Body of pancreas (tissue), 4 donors: ENCODE measurements at places on chromosomes 6 and 20.

DNA sequence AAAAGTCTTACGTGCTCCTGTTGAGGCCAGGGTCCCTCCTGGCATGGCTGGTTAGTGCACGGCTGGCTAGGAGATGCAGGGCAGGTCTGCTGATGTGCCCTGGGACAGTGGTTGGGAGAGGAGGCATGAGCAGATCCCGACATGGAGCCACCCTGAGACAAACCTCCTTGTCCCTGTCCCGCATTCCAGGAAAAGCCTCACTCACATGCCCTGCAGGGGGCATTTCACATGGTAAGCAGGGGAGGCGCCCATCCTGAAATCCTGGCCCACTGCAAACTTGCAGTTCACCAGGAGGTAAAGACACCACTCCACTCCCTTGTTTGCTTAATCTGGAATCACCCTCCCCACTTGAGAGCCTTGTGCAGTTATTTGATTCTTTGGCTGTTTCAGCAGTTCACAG, 116.7 kb upstream of the SLC24A3 start:
- DNase-seq = no peak

GRCh38 chr6:66605971-66606370, 898.9 kb upstream of the EYS start:
- no peak for DNase-seq

DNA sequence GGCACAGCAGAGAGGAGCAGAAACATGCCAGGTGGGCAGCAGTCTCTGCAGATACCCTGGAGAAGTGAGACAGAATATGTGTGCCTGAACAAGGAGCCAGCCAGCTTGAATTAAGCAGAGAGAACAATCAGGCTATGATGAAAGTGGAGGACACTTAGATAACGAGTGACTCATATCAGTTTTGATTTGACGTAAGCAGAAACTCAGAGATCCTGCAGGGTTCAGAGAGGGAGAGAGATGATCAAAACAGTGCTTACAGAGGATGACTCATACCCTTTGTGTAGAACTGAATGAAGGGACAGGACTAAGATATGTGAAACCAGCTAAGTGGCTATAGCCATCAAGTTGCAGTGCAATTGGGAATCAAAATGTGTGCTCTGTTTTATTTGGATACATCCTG, 300.7 kb downstream of the TENT5A start:
- DNase-seq = no peak

DNA sequence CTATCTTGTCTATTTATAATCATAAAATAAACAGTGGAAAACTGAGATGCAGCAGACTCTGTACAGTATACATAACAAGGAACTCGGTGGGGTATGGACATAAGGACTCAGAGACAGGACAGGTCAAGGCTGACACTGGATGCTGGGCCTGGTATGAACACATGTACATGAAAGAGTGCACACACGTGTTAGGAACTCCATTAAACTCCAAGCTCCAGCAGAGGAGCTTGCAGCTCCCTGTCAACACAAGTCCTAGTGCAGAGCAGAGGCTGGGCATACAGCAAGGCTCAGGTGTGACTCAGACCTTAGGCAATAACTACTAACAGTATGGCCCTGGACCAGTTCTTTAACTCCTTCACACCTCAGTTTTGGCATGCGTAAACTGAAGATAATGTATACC, 17.1 kb downstream of the NAPB start:
- DNase-seq = no peak

DNA sequence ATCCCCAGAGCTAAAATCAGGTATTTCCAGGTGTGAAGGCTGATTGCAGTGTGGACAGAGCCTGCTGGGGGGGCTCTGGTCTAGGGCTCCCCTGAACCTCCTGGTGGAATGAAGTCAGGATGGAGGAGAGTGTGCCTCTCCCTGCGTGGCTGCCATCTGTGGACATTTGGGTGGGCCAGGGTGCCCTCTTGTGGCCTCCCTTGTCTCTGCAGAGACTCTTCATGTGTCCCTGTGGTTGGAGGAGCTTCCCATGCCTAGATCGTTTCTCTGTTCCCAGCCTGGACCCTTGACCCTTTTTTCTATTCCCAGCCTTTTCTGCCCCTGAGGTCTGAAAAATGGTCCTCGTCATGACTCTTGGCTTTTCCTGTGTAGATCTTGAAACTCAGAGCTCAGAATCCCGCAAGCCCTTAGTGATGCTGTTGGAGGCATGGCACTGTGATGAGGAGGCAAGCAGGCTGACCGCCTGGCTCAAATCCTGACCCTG, 9.9 kb upstream of the PSMF1 start:
- peak; percentile 59 for DNase-seq

- no peak for DNase-seq
Measured at GRCh38 chr6:84526631-84527030, 237.8 kb downstream of the TBX18 start.

GRCh38 chr6:81075974-81076373, 676.5 kb downstream of the TENT5A start:
- no peak for DNase-seq

GRCh38 chr6:90434094-90434493, 137.5 kb upstream of the BACH2 start:
- DNase-seq = no peak

- DNase-seq = no peak
Measured at GRCh38 chr20:11403711-11404110, 514.0 kb upstream of the BTBD3 start.

DNA sequence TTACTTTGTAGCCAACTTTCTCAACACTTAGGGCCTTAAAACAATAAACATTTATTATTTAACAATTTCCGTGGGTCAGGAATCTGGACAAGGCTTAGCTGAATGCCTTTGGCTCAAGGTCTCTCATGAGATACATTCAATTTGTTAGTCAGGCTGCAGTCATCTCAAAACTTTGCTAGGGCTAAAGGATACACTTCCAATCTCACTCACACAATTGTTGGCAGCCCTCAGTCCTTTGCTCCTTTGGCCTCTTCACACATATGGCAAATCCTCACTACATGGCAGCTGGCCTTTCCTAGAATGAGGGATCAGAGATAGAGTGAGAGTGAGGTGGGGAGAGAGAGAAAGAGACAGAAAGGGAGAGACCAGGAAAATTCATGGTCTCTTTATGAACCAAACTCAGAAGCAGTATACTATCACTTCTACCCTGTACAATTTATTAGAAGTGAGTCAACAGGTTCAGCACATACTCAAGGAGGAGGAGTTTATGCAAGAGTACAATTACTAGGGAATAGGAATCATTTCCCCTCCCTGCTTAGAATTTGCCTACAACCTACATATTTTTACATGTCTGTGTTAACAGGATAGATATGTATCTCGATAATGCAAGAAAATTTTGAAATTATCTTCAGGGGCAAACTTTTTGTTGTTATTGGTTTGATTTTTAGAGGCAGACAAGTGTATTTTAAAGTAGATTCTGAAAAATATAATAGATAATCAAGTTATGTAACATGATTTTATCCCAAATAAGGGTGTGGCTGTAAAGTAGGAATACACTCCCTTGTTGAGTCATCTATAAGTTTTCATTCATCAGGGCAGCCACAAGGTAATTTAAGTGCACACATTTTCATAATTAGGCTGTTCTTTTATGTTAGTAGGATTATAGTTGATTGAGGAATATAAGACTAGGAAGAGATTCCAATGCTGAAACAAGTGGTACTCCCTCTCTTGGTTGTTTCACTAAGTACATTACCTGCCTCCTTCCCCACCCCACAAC, 85.9 kb upstream of the HMGCLL1 start:
- DNase-seq = no peak

DNA sequence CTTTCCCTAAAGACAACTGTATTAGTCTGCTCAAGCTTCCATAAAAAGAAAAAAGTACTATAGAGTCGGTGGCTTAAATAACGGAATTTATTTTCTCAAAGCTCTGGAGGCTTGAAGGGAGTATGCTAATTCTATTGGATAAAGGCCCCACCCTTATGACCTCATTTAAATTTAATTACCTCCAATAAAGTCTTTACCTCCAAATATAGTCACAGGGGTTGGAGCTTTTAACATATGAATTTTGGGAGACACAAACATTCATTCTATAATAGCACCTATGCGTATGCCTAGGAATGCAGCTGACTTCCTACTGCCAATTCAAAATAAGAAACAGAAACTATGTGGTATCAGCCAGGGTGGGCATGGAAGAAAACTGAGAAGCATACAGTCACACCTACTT, 25.4 kb downstream of the KIAA0319 start:
- no peak for DNase-seq

DNA sequence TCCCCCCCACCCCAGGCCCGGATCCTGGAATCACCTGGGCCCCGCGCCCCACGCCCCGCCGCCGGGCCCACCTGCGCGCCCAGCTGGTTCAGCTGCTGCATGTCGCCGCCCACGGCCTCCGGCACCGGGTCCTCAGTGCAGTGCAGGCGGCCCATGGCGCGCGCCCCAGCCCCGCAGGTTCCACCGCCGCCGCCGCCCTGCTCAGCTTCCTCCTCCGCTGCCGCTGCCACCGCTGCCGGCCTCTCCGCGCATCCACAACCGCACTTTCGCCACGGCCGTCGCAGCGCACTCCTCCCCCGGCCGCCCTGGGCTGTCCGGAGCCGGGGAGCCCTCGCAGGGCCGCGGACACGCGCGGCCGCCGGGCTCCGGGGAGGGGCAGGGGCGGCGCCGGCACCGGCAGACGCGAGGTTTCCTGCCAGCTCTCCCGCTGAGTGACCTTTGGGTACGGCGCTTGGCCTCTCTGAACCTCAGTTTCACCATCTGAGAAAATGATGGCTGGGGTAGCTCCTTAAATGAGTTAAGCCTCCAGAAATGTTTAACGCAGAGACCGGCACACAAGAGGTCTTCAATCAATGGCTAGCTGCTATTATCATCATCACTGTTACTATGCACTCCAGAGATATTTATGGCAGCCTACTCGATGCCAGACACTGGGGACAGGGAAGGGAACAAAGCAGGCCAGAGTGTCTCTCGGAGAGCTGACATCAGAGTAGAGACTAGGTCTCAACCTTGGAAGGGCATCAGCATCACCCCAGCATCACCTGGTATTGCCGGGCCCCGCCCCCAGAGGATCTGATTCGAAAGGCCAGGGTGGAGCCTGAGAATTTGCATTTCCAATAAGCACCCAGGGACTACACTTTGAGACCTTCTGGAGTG, at the start of gene COMMD7:
Gene COMMD7 (minus strand): TSS at position 231 of the 876 bp plus-strand sequence. CDS start 76 bp downstream, at position 155.
- DNase-seq = peak; percentile 65

DNA sequence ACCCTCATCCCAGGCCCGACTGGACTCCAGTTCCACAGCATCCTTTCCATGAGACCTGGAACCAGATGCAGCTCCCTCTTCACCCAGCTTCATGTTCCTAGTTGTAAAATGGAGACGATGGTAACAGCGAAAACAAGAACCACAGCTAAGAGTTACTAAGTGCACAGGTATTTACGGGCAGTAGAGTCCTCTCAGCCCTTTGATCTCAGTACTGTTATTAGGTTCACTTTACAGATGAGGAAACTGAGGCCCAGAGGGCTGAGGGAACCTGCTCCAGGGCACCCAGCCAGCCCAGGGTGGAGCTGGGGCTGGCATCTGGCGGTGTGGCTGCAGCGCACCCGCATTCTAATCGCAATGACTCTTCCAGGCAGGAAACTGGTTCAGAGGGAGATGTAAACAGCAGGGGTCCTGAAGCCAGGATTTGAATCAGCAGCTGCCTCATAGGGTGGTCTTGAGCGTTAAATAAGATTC, 858 bp downstream of the BCAS1 start:
- no peak for DNase-seq

GRCh38 chr6:108988296-108988695, 106.3 kb downstream of the SESN1 start:
- no peak for DNase-seq

- DNase-seq = peak; percentile 55
Measured at GRCh38 chr6:136113736-136114173, 136.4 kb downstream of the MTFR2 start.

GRCh38 chr6:15001326-15001910, 244.5 kb upstream of the JARID2 start:
- DNase-seq = no peak

GRCh38 chr6:45495429-45496084, 117.8 kb upstream of the SUPT3H start:
- no peak for DNase-seq

DNA sequence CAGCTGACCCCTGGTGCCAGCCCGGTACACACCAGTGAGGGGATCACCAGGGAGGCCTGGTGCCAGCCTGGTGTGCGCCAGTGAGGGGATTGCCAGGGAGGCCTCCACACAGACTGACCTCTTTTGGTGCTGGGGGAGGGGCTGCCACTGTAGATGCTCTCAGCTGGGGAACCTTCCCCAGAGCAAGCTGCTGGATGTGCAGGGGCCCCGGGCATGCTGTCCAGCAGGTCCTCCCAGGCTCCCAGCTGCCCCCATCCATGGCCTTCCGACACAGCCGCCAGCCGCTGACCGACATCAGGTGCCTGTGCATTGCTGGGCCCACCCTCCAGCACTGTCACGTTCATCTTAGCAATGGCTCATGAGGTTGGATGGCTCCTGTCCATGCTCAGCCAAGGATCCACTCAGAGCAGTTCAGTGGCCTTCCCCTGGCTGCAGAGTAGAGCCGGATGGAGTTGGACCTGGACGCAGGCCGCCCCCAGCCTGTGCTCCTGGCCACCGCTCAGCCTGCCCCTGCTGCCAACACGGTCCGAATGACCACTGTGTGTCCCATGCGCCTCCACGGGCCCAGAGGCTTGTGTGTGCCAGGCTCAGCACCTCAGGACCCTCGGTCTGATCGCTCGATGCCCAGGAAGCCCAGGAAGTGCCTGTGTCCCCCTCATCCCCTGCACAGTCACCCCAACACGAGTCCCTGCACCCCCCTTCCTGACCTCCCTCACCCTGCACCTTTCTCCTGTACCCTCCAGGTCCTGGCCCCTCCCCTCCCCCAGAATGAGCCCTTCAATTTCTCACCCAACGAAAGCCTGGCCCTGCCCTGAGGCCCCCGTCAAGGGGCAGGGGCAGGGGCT, 95.7 kb downstream of the YTHDF1 start:
- DNase-seq = no peak

- no peak for DNase-seq
Measured at GRCh38 chr6:122347280-122347679, 52.2 kb upstream of the HSF2 start.

GRCh38 chr6:2890976-2891767, 11.9 kb downstream of the SERPINB9 start:
- DNase-seq = no peak

DNA sequence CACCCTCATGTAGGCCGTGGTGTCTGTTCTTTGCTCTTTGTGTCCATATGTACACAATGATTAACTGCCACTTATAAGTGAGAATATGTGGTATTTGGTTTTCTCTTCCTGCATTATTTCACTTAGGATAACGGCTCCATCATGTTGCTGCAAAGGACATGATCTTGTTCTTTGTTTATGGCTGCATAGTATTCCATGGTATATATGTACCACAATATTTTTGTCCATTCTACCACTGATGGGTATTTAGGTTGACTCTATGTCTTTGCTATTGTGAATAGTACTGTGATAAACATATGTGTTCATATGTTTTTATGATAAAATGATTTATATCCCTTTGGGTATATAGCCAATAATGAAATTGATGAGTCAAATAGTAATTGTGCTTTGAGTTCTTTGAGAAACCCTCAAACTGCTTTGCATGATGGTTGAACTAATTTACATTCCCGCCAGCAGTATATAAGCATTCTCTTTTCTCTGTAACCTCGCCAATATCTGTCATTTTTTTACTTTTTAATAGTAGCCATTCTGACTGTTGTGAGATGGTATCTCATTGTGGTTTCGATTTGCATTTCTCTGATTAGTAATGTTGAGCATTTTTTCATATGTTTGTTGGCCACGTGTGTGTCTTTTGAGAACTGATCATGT, 174.4 kb upstream of the NT5E start:
- no peak for DNase-seq

- peak; percentile 58 for DNase-seq
Measured at GRCh38 chr20:57582432-57583288, 21.8 kb downstream of the PCK1 start.
